ENCODE measurements at places on chromosomes 2 and 18.

DNA sequence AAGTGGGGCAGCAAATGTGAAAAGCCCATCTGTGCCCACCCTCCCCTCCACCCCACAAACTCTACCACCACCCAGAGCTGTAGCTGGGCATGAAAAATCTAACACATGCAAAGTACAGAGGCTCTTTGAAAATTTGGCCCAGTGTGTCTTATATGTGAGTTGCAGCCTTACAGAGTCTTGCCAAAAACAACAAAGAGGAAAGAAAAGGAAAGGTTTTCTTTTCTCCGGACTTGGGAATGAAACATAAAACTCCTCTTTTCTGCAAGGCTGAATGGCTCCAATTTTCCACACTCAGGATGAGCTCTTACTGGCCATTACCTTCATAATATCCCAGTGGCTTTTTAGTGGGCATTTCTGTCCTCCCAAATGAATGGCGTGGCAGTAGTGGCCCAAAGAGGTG is 27.9 kb upstream of the POU3F3 start:
- DNase-seq = no peak

- no peak for DNase-seq
Observed at GRCh38 chr18:12849548-12849947, 34.5 kb downstream of the PTPN2 start.

GRCh38 chr18:10715791-10716190 is 190.0 kb downstream of the NAPG start:
- DNase-seq = no peak

- DNase-seq = no peak
Observed at GRCh38 chr18:45503990-45504389, 111.3 kb upstream of the SLC14A2 start.

DNA sequence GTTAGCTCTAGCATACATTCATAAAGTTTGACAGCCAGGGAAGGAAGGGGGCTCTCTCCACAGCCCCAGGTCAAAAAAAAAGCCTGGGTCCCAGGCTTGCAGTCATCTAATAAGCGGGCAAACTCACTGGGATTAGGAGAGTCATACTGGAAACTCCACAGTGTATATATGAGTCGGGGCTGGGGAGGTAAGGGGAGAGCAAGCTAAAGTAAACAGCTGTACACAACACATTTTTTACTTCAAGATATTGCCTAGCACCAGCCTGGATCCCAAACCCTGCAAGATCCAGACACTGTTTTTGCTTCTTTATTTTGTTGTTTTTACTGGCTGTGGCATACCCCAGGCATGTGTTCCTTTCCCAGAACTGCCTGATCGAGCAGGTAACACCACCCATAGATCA is 291.3 kb upstream of the TANK start:
- DNase-seq = no peak

GRCh38 chr2:106322281-106322680 is 128.2 kb upstream of the UXS1 start:
- DNase-seq = no peak

All from stimulated activated CD8-positive, alpha-beta memory T cell treated with anti-CD3 and anti-CD28 coated beads, Interleukin-2, amount 100 ng/mL, for 1 hour (primary cell).